ENCODE measurements at places on chromosomes 13 and 19.

DNA sequence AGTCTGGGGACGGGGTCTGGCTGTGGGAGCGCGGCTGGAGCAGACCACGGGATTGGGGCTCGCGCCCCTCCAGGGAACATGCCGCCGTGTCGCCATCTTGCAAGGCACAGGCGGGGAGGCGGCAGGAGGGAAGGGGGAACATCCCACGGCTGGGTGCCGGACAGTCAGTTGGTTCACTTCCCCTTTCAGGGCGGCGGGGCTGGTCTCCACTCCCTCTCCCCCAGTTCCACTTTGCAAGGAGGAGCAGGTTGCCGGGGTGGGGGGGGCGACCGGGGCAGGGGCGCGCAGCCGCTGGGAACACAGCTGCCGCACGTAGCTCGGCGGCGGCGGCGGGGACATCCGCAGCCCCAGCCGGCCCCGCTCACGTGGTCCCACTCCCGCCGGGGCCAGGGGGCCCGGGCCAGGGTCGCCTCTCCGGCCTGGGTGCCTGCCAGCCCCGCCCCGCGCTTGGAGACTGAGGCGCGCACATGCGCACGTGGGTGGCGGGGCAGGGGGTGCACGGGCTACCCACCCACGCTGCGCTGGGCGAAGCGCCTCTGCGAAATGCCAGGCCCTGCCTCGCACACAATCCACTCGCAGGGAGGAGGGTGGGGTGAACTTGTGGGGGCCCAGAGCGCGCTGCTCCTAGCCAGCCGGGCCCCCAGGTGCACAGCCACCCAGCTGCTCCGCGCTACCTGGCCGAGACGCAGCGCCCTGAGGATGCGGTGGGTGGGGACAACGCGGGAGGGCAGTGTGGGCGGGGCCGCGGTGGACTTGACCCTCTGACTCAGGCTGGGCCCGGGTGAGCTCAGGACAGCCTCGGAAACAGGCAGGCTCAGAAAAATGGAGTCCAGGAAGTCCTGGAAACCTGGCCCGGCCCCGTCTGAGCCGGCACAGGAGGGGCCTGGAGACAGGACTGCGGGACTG lies 6.4 kb downstream of the KLF16 start:
- DNase-seq: no peak

- DNase-seq: no peak
Observed at GRCh38 chr13:90806016-90806615, 541.4 kb upstream of the MIR17HG start.

DNA sequence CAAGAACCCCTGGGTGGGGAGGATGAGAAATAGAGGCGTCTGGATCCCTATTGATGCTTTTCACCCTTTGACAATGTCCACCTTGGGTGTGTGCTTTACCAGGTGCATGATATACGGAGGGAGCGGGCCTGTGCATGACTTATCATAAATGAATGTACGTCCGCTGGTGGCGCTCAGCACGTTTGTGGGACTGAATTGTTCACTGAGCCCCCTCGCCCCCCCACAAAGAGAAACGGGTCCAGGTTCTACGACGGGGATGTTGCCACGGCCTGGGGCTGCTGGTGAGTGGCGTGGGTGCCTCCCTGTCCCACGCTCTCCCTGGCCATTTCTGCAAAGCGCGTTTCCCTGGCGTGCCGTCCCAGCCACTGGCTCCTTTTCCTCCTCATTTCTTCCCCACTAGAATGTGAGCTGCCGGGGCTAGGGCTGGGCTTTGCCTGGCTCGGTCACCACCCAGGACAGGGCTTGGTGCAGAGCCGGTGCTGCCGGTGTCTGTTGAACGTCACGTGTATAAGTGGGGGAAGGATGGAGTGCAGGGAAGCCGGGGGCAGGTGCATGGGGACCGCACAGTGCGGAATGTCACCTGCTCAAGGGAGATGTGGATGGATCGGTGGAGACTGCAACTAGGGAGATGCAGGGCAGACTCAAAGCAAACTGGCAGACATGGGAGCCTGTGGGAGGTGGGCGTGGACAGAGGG lies 21.6 kb downstream of the LRRC4B start:
- DNase-seq: no peak

DNA sequence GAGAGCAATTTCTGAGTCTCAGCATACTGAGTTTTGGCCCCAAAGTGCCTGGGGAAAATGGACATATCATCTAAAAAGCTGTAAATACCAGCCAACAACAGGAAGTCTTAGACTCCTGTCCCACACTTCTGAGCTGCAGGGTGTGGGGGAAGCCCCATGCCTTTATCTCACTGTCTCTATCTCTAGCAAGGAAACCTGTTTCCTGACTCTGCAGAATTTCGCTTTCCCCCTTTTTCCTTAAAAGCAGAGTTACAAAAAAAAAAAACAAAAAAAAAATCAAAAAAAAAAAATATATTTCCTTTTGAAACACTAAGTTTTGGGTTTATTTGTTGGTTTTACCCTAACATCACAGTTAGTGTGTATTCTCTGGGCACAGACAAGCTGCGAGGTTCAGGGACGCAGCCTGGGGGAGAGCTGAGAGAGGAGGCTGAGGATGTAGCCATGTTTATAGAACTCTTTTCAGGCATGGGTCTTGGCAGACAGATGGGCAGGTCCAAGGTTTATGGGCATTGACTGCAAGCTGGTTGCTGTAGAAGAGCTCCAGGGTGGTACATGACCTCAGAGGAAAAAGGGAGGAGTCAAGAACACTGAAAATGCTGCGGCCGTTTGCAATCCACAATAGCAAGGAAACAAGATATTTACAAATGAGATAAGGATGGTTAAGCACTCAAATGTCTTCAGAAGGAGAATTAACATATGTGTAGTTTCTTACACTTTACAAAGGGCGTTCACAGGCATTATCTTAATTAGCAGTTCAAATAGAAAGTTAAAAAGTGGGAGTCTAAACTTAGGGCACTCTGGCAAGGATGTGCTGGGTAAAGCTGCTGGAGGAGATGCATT lies 4.9 kb downstream of the MBNL2 start:
- no peak for DNase-seq

- no peak for DNase-seq
Observed at GRCh38 chr19:5397804-5398692, 57.2 kb upstream of the ZNRF4 start.

GRCh38 chr13:54953786-54954185 lies 1925.2 kb downstream of the OLFM4 start:
- no peak for DNase-seq

- DNase-seq: no peak
Observed at GRCh38 chr13:31089649-31090048, 72.1 kb downstream of the HSPH1 start.

GRCh38 chr13:49214917-49215376 lies 5.2 kb upstream of the MLNR start:
- DNase-seq: no peak

DNA sequence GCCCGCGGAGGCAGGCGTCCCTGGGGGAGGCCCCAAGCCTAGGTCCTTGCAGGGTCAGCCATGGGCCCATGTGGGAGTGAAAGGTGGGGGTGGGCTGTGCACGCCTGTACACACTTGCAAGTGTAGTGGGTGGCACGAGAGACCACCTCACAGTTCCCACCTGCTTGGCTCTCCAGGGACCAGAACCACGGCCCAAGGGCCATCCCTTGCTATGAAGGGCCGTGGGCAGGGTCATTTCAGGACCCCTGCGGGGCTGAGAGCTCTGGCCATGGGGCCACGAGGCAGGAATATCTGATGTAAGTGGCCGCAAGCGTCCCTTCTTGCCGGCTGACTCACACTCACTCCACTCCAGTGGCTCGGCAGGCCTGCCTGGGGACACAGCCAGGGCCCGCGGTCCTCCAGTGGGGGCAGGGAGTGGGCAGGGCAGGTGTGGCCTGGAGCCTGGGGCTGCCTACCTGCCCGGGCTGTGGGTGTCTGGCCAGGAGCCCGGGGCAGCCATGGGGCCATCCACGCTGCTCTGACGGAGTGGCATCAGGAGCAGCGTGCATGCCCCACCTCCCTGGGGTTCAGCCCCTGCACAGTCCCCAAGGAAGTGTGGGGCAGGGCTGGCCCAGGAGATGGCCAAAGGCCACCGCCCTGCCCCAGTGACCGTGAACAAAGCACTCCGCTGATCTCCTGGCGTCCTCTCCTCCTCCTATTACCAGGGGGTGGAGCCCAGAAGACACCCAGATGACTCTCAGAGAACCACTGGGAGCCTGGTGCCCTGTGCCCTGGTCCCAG lies 8.6 kb upstream of the MKNK2 start:
- DNase-seq: no peak

DNA sequence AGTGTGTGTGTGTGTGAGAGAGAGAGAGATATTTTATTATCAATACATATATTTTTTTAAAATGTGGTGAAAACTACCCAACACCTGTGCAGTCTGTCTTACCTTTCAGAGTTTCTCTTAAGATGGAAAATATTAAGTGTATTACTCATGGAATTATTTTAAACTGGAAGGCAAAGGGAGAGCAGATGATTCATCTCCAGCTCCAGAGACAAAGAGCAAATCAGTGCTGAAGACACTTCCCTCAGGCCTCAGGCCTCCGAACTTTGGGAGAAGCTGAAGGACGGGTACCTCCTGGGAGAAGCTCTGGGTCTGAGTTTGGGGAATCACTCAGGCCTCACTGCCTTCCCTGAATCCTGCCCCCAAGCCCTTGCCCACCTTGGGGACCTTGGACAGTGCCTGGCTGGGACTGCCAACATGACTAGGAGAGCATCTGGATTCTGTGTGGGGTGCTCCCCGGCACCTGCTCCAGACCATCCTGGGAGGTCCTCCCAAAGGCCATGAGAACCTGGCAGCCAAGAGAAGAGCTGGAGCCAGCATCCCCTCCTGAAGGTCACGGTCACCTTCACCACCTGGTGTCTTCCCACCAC lies 170.4 kb upstream of the UBL3 start:
- DNase-seq: no peak

GRCh38 chr13:75938811-75939560 lies 302.9 kb downstream of the LMO7 start:
- no peak for DNase-seq

DNA sequence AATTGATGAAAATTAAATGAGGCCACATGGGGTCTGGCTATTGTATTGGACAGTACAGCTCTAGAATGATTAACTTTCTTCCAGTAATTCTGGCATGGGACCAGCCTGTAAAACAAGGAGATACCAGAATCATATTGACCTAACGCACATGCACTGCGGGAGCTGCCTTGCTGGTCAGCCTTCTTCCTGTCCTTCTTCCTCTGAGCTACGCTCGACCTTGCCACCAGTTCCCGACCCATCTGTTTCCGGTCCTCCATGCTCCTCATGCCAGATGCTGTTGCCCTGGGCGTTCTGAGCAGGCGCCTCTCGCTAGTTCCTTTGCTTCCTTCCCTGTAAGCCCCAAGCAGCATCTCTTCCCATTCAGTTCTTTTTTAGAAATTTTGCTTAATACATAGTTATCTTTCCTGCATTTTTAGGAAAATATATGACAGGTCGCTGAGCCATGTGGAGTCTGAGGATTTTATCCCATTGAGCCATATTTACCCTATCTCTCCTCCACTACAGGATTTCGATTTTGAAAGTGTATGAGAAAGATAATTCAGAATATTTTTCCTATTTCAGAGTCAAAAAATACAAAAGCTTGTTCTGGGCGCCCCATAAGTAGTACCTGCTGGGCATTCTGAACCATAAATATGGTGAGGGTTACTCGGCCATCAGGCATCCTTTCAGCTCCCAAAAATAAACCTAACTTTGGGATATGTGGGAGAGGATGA lies 38.6 kb downstream of the TNFRSF19 start:
- DNase-seq: no peak

DNA sequence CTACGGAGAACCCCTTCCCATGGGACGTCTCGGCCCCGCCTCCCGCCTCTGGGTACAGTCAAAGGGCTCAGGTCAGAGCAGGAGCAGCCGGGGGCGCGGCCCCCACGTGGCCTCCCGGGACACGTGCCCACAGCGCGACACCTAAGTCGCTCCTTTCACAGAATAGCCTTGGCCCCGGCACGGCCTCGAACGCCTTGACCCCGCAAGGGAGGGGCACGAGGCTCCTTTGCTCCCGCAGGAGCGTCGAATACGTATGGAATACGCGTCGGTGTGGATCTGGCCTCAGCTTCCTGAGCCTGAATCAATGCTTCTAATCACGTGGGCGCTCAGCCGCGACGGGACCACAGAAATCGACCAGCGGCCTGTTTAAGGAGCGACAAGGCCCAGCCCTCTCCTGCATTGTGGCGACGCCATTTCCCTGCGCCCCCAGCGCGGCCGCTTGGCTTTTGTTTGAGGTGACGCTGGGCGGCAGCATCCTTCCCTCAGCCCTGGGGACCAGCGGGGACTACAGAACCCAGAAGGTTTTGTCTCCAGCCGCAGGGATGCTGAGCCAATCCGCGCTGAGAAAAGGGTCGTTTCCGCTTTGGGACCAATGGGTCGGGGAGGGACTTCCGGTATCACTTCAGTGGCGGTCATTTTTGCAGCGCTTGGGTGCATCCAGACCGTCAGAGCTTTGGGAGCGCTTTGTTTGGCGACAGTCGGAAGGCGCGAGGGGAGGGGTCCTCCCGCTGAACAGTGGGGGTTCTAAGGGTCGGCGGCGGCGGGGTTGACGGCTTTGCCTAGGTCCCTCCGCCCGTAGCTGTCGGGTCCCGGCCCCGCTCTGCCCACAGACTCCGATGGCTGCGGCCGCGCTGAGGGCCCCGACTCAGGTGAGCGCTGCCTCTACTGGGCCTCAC lies at the start of gene ZIK1:
TSS of gene ZIK1 (plus strand) at position 625 of the 896 bp plus-strand sequence. CDS start at position 837, 212 bp downstream.
- no peak for DNase-seq

- peak; percentile 96 for DNase-seq
Observed at GRCh38 chr13:114149774-114150740, 17.6 kb upstream of the RASA3 start.

DNA sequence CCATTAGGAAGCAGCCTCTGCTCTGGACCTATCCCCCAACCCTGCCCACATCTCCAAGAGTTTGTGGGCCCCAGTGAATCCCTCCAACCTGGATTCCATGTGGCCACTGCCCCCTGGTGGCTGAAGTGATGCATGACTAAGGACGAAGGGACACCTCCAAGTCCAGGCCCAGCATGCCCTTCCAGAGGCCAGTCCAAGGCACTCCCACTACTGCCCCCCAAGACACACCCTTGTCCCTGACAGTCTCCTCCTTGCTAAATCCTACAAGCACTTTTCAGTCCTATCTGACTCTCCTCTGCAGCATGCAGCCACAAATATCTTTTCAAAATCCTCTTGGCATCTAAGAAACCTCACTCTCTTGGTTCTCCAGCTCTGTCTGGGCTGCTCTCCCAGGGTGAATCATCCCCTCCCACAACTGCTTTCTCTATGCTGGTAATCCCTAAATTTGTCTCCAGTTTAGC lies 33.0 kb downstream of the DEDD2 start:
- DNase-seq: peak; percentile 20

DNA sequence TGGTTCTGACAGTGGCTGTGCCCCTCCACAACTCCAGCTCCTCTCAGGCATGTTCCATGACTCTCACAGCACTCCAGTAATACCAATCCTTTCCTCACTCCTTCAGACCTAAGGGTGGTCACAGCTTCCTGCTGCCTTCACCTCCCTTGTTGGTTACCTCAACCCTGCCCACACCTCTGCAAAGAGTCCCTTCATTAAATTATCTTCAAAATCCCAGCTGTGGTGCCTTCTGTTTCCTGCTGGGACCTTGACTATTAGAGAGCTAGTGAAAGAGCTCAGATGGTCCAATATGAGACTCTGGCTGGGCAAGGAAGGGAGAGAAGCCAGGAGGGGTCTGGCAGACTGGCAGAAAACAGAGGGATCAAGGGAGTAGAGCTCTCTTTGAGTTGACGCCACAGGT lies 26.1 kb downstream of the DEDD2 start:
- DNase-seq: no peak
